Fibroblast of skin of right quadriceps (primary cell): ENCODE measurements at places on chromosomes 12 and 14.

- DNase-seq: peak; percentile 43
Measured at GRCh38 chr14:55129086-55129427, at the start of gene LGALS3. Gene LGALS3 (plus strand): TSS chr14:55129252. CDS start chr14:55137374, 8,122 bp downstream.

DNA sequence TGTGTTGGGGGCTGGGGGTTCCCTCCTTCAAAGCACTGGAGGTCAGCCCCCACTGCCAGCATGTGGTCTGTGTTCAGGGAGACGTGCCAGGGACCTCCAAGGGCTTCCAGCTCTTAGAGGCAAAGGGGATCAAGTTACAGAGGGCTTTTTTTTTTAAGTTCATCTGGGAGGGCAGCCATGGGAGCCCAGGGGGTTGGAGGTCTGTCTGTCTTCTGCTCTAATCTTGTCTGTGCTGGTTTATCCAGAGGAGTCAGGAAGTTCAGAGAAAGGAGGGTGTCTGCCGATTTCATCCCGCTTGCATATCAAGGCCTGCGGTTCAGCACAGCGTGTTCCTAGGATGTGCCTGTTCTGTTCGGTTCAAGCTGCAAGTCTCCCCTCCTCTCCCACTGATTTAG lies 72.2 kb downstream of the TMEM132C start:
- DNase-seq: no peak

GRCh38 chr14:97295108-97295710 lies 498.0 kb downstream of the VRK1 start:
- DNase-seq: no peak

- DNase-seq: no peak
Measured at GRCh38 chr14:40292664-40293063, 860.4 kb upstream of the FBXO33 start.

GRCh38 chr14:44029933-44030332 lies 477.1 kb downstream of the FSCB start:
- DNase-seq: peak; percentile 35

GRCh38 chr14:74620923-74621322 lies 8.9 kb upstream of the LTBP2 start:
- no peak for DNase-seq

DNA sequence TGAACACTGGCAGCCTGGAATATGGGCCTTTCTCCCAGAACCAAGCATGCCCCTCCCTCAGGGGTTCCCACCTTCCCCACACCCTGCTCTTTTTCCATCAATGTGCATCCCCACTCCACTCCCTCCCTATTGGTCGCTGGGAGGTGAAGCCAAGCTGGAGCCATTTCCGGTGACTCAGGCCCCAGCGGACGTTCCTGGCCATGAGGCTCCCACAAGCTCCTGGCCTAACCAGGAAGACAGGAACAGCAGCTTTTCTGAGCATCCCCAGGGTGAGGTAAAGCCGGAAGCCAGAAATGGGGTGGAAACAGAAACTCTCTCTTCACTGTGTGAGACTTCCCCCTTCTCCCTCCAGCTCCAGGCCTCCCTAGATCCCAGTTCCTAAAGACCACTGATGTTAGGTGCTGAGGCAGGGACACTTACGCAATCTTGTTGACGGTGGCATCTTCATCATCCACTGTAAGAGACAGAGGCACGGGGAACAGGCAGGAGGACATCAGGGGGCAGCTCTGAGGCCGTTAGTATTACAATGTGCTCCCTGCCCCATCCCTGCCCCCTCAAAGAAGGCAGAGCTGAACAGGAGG lies 5.1 kb downstream of the LMBR1L start:
- DNase-seq: no peak

DNA sequence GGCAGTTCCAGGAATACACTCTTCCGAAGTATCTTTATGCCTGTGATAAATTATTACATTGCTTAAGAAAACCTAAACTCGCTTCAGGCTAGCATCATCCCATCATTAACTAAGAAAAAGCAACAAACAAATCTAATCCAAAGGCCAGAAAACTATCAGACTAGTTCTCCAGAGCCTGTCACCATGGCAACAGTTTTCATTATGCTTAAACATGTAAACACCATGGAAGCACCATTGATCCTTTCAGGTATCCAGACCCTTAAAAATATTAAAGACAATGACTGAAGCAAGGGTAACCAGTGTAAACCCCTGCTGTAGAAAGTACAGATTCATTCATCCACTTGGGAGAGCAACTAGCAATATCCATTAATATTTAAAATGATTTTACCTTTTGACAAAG lies 9.8 kb downstream of the DAD1 start:
- no peak for DNase-seq

DNA sequence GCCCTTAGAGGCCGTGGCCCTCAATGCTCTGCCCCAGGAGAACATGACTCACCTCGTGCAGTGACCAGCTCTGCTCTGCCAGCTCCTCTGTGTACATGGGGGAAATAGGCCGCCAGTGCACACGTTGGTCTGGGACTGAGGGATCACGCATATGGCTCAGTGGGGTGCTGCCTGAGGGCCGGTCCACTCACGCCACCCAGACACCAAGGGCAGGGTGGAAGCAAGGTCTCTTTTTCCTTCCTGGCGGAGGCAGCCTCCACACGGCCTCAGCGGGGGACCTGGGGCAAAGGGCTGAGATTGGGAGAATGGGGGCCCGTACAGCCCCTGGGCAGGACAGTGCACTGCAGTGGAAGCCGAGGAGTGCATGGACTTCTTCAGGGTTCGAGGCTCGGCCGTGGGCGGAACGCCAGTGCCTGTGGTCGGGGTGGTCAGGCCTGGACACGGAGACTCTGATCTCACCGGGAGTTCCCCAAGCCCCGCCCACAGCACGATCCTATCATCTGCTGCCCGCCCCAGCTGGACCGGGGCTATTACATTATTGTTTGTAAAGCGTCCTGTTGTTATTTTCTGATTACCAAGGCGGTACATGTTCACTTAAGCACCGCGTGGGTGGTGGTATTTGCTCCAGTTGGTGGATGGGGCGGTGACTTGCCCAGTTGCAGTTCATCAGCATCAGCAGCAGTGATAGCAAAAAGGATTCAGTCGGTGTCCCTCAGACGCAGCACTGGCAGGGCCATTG lies 38.8 kb upstream of the TDRD9 start:
- DNase-seq: no peak

GRCh38 chr12:65740506-65740872 lies 83.8 kb upstream of the HMGA2 start:
- DNase-seq: peak; percentile 39

DNA sequence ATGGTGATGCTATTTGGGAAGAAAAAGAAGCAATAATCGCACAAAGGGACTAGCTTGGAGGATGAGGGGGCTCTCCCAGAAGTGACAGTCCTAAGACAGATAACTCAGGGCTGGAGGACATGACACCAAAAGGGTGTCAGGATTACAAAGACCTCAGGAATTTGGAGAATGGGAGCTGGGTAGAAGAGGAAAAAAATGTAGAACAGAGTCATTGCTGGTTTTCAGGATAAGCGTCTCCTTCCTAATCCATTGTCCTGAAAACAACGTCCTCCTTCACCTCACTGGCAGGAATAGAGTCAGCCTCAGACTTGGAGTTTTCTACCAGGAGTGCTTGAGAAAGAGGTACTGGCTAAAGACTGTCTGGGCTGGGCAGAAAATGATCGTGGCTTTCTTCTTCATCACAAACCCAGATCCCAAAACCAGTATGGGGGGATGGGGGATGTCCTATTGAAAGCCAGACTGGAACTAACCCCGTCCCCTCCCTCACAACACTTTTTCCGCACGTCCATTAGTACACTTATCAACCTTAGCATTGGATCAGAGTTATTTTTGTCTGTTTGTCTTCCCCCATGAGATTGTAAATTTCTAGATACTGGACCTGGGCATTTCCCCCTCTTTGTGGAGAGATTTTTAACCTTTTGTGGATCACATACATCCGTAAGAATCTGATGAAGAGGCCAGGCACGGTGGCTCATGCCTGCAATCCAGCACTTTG lies 14.3 kb downstream of the B4GALNT3 start:
- DNase-seq: peak; percentile 44

DNA sequence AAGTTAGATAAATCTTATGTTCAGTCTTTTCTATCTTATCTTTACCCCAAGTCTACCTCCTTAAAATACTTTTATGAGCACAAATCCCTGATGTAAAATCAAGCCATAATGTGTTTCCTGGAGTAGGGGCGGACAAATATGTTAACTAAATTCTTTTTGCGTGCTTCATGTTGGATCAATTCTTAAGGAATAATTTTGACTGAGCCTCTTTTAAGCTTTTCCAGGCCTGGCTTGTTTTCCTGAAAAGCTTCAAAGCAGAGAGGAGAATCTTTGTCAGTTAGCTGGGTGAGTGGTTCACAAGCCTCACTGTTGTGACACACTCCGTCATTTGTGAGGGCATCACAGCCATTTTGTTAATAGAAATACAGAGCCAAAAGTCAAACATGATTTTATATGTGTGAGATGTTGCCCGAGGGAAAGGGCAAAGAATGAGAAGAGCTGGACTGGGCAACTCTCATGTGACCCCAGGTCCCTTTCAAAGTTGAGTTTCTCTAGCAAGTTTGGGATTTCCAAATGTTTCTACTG lies 468.9 kb downstream of the RGS6 start:
- no peak for DNase-seq

GRCh38 chr14:60241091-60241490 lies 7.9 kb upstream of the PPM1A start:
- no peak for DNase-seq

DNA sequence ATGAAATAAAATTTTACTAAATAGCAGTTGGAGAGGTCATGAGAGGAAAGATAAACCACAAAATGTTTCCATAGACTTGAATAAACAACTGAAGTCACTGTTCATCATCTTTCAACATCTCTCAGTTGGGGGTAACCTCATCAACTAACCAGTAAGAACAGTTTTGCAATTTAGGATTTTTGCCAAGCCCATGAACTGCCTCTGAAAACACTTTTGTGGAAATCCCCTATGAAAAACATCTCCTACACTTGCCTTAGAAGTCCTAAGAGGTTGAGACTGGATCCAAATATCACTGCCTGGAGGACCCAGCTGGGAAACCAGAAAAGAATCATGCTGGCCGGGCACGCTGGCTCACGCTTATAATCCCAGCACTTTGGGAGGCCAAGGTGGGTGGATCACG lies 273.1 kb downstream of the C12orf50 start:
- DNase-seq: peak; percentile 84

- no peak for DNase-seq
Measured at GRCh38 chr14:100472094-100472455, 115.1 kb downstream of the BEGAIN start.

GRCh38 chr14:96741151-96741977 lies 55.8 kb upstream of the VRK1 start:
- DNase-seq: peak; percentile 21

DNA sequence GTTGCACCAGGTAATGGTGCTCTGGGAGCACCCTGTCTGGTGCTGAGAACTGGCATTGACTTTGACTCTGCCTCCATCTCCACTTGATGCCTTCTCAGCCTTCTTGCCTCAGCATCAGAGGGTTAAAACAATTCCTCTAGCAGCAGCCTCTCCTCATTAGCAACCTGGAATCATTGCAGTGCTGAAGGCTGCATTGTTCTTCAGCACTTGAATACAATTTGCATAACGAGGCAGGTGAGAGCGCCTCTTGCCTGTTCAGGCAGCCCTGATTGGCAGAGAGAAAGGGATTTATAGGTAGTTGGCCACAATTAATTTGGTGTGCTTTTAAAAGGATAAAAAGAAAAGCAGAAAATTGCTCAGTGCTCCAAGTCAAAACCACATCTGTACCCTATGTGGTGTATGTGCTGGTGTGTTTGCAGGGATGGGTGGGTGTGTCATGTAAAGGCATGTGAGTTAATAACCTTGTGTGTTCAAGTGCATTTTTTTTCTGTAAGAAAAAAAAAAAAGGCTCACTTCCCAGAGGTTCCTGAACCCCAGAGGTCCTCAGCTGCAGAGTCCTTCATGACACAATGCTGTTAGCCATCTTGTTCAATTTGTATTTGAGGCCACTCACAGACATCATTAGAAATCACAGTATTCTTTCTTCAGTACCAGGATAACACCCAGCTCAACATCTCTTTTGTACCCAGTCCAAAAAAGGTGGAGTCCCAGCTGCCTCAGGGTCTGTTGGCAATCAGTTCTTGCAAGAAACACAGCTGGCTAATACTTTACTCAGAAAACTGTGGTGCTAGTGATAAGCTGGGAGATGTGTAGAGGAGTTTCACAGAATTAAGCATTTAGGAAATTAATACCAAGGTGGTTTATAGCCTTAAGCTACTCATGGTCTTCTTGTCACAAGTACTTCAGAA lies 385.6 kb downstream of the GRIN2B start:
- DNase-seq: no peak

DNA sequence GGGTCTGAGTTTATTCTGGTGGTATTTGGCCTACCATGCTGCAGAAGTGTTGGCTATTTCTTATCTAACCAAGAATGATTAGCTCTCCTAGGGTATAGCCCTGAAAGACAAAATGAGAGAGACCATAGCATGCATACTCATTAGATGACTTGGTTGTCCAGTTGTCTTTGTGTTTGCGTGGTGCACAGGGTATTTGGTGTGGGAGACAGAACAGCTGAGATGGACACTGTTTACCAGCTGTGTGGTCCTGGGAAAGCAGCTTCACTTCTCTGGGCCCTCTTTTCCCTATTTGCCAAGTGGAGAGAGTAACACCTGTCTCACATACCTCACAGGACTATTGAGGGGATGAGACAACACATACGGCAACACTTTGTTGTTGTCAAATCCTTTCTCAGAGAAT lies 95.6 kb downstream of the SLC8A3 start:
- DNase-seq: no peak

- no peak for DNase-seq
Measured at GRCh38 chr12:73902260-73902659, 635.4 kb upstream of the ATXN7L3B start.

- DNase-seq: peak; percentile 97
Measured at GRCh38 chr12:49060237-49061156, at the start of gene KMT2D. Gene KMT2D (minus strand): TSS chr12:49060794. CDS start chr12:49055324, 5,470 bp downstream.

- DNase-seq: no peak
Measured at GRCh38 chr12:11694528-11694927, 45.1 kb downstream of the ETV6 start.

DNA sequence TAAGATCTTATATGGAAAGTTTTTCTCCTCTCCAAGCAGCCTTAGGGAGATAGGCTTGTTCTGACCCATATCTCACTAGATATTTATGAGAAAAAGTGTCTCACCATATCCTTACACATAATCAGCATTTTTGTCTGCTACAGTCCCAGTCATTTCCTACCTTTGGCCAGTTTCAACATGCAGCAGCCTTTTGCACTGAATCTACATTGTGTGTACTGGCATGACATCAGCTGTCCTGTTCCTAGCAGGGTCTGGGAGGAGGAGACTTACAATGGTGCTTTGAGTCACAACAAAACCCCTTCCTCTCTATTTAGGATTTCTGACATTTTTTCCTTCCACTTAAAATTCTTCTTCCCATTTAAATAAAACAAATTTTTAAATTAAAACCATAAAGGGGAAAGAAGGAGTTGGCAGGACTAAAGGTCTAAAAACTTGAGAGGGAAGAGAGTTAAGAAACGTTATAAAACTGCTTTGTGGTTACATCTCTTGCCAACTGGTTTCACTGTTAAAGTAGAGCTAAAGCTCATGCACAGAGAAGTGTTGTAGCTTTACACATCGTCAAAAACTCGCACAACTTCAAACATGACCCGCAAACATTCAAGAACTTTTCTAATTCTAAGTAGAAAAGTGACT lies 53.3 kb upstream of the CERS5 start:
- peak; percentile 71 for DNase-seq
